Colonic mucosa (tissue), 4 donors: ENCODE measurements at places on chromosomes 4 and X. TPM values are rescaled to one million over a fixed set of nuclear protein-coding genes. Genes with fewer than 3 reads are reported as not detected.

The CT45A3 gene
- total RNA-seq: not detected

The SOWAHD gene
- 4.9 TPM for total RNA-seq

DNA sequence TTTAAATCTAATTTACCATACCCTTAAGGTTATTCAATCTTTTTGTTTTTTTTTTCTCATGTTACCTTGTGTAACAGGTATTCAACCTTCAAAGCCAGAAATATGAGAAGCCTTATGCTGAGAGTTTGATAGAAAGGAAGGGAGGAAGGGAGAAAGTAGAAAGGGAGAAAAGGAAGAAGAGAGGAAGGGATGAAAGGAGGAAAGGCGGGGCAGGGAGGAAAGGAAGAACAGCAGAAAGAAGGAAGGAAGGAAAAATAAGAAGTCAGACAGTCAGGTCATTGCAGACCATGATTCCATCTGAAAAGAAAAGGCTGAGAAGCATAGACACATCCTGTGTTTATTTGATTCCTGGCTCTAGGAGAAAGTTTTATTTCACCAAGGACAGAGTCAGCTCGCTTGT, 30.9 kb downstream of the RTL9 start:
- no peak for DNase-seq

GRCh38 chr4:113837397-113837796, 75.9 kb upstream of the CAMK2D start:
- DNase-seq: no peak

- DNase-seq: peak; percentile 31
These were observed 3.3 kb upstream of the GASK1B start for GRCh38 chr4:158176108-158176507.

GRCh38 chrX:53089925-53090324, 4.0 kb upstream of the KANTR start:
- no peak for DNase-seq

GRCh38 chr4:68592673-68593072, 16.6 kb upstream of the UGT2B17 start:
- no peak for DNase-seq

- no peak for DNase-seq
These were observed 78.3 kb downstream of the FIP1L1 start for GRCh38 chr4:53455766-53456165.

GRCh38 chr4:140243278-140243753, 89.3 kb upstream of the MAML3 start:
- DNase-seq: peak; percentile 78

DNA sequence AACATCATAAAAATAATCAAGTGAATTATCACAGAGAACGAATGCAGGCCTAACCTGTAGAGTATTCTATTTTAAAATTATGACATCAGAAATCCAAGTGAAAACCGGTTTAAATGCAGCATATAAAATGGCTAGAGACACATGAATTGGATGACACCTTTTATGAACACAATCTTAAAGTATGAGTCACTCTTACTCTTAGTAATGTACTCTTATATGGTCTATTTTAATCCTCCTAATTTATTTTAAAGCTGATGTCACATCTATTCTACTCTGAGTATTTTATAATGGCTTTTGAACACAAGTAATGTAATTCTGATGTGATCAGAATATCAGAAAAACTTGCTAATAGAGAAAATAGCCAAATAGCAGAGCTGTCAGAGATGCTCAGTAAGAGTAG, 161.4 kb upstream of the RADX start:
- no peak for DNase-seq
